Activated CD4-positive, alpha-beta T cell treated with anti-CD3 and anti-CD28 coated beads, Interleukin-2, Interleukin-6, amounts not matched to agents 100 ng/mL and 50 ng/mL, durations not matched to agents 16 hours and 8 hours (primary cell): ENCODE measurements at places on chromosomes 12 and 14.

DNA sequence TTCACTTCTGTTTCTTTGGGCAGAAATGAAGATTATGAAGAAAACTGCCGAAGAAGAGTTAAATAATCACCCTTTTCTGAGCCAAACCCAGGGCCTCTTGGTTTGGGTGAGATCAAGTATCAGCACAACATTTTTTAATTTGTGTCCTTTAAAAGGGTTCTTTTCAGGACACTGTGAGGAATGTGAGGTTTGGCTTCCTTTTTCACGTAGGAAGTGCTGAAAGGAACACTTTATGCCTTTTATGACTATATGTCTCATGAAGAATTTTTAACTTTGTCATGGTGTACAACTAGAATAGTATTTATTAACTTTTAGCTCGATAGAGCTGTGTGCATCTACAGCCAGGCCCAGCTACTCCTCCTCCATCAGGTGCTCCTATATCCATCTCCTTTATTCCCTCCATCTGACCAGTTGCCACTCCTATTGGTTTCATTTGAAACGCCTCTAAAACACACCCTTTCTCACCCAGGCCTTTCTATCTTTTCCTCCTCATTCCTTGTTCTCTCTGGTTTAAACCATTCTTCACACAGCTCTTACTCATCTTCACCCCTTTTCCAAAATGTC lies 103.6 kb upstream of the LRIG3 start:
- no peak for DNase-seq

DNA sequence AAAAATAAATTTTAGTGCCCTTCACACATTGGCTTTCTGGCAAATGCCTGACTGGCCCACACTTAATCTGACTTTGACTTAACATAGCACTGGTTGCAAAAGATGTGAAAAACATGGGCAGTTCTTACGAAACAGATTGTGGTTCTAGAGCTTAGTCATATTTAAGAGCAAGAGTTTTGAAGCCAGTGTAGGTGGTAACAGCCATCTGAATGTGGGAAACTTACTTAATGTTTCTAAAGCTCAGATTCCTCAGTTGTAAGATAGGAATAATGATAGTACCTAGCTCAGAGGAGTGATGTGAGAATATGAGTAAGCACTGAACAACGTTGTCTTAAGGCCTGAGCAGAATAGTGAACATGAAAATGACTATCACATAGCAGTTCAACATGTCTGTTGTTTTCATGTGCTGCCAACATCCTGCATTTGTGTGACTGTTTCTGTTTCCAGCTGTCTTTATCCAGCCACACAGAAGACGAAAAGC lies 262.7 kb downstream of the SYT1 start:
- peak; percentile 62 for DNase-seq

DNA sequence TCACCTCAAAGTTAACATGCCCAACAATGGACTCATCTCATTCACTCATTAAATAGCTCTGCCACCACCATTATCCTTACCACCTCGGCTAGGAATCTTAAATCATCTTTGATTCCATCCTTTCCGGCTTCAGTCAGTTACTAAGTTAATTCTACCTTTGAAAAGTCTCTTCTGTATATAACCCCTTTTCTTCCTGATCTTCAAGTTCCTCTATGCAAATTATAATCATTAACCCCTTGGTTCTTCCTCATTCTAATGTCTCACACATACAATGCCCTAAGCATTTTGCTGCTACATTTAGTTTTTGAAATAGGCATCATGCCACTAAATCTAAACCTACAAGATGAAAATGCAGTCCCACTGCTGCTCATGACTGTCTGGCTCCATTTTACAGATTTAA lies 51.6 kb downstream of the ATP2B1 start:
- DNase-seq, result no peak

- DNase-seq, result no peak
Measured at GRCh38 chr14:85024931-85025330, 505.0 kb upstream of the FLRT2 start.

GRCh38 chr14:80003138-80003537 lies 208.2 kb downstream of the DIO2 start:
- no peak for DNase-seq

- peak; percentile 23 for DNase-seq
Measured at GRCh38 chr14:71698027-71698426, 234.2 kb upstream of the RGS6 start.

DNA sequence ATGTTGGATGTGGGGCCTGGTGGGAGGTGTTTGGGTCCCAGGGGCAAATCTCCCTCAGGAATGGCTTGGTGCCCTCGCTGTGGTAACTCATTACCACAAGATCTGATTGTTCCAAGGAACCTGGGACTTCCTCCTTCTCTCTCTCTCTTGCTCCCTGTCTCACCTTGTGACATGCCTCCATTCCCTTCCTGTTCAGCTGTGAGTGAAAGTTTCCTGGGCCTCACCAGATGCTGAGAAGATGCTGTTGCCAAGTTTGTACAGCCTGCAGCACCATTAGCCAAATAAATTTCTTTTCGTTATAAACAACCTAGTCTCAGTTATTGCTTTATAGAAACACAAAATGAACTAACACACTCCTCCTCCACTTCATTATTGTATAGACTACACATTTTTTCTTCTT lies 759.8 kb upstream of the MDGA2 start:
- DNase-seq, result no peak

DNA sequence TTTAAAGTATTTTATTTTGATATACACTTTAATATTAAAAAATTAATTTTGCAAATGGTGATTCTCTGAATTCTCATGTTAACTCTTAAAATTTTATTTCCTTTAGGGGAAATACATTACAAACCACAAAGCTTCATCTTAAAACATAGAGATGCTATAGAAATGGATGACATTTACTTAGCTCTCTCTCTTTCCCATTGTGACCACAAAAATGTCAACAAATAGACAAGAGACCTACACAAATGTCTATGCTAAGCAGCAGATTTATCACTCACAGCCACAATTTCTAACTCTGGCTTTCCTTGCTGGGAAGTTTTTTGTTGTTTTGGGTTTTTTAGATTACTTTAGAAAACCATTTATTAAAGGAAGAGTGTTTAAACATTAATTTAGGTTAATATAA lies 19.9 kb upstream of the PHC1 start:
- DNase-seq, result no peak

DNA sequence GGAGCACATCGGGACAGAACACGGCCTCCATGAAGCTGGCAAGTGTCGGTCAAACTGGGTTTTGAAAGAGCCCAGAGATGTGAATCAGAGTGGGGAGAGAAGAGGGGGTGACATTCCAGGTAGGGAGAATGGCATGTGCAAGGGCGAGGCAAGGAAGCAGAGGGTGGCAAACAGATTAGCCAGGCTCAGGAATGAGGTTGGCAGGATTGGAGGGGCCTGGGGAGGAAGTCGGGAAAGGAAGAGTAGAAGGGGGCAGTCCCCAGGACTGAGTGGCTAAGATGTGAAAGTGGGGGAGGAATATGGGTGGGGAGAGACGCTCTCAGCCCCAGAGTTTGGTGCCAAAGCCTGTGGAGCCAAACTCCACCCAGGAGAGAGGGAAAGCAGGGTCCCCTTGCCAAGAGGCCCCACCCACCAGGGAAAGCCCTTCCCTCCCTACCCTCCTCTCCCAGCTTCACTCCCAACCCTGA lies 5.5 kb upstream of the HDAC7 start:
- DNase-seq, result no peak

DNA sequence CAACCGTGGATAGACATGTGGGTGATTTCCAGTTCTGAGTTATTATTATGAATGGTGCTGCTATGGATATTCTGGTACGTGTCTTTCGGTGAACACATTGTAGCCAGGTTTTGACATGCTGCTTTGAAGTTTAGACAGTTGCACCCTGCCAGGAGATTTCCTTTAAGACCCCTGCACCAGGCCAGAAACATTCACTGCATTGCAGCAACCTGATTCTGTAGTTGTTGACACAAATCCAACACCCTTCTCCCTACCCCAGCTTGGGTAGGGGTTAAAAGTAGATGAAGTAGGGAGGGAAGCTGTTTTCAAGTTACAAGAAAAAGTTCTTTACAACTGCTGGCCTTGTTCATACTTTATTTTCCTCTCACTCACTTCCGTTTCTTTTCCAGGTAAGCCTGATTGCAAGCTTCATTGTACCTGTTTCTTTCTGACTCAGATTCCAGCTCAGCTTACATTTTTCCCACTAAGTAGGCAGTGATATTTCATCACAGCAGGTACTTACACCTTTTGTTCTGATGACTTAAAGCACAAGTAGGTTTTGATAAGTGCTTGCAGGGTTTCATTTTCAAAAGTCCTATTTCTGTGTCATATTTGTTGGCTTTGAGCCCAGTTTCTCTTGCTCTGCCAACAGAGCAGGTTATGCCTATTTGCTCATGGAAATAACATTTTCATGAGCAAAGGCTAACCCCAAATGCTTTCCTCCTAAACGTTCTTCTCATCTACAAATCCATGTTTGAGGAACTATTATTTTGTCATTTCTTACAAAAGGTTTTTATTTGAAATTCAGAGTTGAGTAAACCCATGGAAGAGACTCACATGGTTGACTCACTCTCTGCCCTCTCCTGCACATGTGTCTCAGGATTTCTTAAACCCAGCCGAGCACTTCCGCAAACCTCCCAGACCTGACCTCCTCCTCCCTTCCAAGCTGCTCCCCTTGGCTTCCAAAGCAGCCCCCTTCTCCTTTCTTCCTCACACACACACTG lies 12.1 kb upstream of the LTA4H start:
- peak; percentile 79 for DNase-seq

DNA sequence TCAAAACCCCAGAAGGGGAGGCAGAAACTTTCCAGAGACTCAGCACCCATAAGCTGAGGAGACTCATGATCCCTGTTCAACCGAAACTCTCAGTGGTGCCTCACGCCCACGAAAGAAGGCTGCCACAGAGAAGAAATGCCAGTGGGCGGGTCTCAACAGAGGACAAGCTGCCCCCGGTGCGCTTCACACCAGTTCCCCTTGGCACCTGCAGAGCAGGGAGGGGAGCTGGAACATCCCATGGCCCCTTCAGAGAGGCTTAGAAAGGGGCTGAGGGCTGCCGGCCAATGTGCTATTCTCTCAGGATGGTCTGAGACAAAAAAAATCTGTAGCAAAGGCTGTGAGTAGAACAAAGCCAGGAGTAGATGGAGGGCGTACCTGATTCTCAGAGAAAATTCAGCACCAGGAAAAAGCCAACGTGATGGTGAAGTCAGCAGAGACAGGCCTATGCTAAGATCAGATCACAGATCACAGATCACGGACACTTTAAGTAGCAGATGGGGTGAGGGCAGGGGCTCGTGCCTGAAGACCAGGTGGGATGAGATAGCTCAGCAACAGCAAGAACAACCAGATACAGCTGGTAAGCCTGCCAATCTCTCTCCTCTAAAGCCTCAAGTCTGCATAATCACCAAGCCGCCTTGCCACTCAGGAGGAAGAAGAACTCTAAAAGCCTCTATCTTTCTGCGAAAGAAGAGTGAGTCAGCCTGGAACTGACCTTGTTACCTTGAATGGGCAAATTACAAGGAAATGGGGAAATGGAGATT lies 206.4 kb upstream of the GRIP1 start:
- no peak for DNase-seq

GRCh38 chr14:100389497-100390104 lies 66.5 kb downstream of the SLC25A47 start:
- DNase-seq, result no peak

- no peak for DNase-seq
Measured at GRCh38 chr14:76499399-76499798, 123.5 kb downstream of the ESRRB start.

- no peak for DNase-seq
Measured at GRCh38 chr12:66061557-66062289, 68.8 kb downstream of the LLPH start.

DNA sequence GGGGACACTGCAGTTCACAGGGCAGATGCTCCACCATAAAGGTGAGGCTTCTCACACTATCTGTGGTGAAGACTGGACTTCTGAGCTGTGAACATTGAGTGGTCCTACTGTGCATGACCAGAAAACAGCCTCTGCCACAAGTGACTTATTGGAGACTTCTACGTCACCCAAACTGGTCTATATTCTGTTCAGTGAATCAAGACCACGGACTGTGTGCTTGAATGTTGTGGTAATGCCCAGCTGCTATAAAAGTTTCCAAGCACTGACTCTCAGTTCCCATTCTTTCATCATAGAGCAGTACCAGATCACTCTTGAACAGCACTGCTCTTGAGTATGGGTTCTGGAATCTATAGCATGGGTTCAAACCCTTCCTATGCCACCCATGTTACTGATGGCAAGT lies 4.8 kb upstream of the PLEK2 start:
- no peak for DNase-seq

- no peak for DNase-seq
Measured at GRCh38 chr12:116650585-116651087, 87.2 kb downstream of the SPRING1 start.

DNA sequence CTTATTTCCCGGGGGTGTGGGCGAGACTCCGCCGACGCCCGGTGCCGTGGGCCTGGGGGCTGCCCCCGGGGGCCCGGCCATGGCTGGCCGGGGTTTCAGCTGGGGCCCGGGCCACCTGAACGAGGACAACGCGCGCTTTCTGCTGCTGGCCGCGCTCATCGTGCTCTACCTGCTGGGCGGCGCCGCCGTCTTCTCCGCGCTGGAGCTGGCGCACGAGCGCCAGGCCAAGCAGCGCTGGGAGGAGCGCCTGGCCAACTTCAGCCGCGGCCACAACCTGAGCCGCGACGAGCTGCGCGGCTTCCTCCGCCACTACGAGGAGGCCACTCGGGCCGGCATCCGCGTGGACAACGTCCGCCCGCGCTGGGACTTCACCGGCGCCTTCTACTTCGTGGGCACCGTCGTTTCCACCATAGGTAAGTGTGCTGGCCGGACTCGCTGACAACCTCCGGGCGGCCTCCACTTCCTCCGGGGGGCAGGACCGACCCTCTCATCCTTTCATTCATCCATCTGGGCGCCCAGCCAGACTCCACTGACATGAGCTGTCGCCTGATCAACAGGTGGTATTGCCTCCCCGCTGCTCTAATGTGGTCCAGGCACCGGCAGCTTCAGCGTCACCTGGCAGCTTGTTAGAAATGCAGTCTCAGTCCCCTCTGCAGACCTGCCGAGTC lies 467 bp downstream of the KCNK13 start:
- no peak for DNase-seq

DNA sequence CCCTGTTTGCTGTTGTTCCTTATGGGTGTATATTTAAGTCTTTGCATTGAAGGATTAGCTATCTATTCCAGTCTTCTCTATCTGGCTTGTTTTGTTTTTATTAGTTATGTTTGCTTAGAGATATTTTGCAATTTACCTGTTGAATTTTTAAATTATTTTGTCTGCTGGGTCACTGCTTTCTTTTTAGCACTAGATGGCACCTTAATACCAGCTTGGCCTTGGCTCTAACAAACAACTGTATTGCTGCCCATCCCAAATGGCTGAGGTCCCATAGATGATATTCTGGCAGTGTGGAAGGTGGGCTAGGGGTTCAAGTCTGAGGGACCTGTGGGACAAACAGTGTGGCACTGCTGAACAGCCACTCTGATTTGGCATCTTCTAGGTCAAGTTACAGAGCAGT lies 144.0 kb upstream of the FBXO33 start:
- DNase-seq, result no peak

DNA sequence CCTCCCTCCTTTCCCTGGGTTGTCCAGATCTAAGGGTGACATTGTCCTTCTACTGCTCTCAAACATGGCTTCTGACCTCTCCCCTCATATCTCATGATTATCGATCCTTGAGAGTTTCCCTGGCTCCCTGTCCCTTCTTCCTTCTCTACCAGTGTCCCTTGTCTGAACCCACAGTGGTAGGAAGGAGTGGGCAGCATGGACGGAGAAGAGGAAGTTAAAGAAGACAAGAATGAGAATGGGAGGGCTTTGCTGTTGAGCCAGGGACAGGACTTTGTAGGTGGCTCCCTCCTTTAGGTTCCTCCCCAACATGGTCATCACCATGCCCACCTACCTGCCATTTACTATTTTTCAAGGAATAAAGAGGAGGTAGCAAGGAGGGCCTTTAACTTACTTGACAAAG lies 166.7 kb downstream of the TMEM117 start:
- DNase-seq, result no peak
